ENCODE measurements at places on chromosomes 5 and 9. TPM values are rescaled to one million over a fixed set of nuclear protein-coding genes. Genes with fewer than 3 reads are reported as not detected.

DNA sequence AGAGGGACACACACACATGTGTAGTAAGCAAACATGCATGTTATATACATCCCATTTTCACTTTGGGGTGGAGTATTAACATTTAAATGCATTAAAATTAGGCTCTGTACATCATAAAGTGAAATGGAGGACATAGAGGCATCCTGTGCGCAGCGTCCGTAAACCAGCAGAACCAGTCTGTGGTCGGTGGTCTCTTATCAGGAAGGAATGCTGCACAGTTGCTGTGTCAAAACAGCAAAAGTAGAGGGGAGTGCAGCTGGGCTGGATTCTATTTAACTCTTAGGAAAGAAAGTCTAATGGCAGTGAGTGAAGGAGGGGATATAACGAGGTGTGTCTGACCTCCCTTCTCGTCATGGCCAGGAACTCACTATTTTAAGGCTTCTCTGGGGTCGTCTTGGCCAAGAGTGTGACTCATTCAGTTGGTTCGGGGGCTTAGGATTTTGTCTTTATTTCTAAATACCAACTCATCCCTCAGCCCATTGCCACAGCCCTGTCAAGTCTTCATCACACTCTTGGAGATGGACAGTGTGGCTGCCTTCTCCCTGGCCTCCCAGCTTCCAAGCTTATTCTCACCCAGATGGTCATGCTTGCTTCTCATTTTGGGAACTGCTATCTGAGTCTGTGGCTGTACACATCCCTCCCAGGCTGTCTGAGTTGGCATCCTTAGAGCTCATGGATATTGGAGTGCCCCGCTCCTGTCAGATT is 20.1 kb upstream of the CXCL14 start:
- DNase-seq: no peak

FGF10 gene
- polyA plus RNA-seq: 8.6 TPM

CNTNAP3B gene
- polyA plus RNA-seq: 18.6 TPM

INSL4 gene
- not detected for polyA plus RNA-seq

BTNL3 gene
- polyA plus RNA-seq: 0.10 TPM

GRCh38 chr5:72622170-72622760 is 115.1 kb upstream of the ZNF366 start:
- no peak for DNase-seq

ITGA1 gene
- polyA plus RNA-seq: 65.2 TPM

ATP6V1G1 gene
- 243 TPM for polyA plus RNA-seq

TMEM171 gene
- 3.2 TPM for polyA plus RNA-seq

C9orf43 gene
- 0.91 TPM for polyA plus RNA-seq

ATG10 gene
- polyA plus RNA-seq: 11.5 TPM

DNA sequence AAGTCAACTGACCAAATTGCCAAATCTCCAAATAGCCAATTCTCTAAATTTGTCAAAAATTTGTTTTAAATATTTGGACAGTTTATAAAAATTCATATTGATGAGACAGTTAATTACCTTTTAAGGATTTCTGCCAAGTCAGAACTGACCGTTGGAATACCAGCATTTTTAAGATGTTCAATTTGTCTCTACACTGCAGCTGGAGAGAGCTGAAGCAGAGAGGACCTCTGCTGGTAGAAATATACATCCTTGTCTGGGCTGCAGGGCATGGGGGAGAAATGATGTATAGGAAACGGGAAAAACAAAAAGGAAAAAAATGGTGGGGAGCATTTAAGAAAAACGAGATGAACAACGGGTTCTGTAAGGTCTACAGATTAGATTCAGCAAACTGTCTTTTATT is 16.8 kb downstream of the NR6A1 start:
- no peak for DNase-seq

HACD4 gene
- polyA plus RNA-seq: 3.5 TPM

GADD45G gene
- 5.8 TPM for polyA plus RNA-seq

DNA sequence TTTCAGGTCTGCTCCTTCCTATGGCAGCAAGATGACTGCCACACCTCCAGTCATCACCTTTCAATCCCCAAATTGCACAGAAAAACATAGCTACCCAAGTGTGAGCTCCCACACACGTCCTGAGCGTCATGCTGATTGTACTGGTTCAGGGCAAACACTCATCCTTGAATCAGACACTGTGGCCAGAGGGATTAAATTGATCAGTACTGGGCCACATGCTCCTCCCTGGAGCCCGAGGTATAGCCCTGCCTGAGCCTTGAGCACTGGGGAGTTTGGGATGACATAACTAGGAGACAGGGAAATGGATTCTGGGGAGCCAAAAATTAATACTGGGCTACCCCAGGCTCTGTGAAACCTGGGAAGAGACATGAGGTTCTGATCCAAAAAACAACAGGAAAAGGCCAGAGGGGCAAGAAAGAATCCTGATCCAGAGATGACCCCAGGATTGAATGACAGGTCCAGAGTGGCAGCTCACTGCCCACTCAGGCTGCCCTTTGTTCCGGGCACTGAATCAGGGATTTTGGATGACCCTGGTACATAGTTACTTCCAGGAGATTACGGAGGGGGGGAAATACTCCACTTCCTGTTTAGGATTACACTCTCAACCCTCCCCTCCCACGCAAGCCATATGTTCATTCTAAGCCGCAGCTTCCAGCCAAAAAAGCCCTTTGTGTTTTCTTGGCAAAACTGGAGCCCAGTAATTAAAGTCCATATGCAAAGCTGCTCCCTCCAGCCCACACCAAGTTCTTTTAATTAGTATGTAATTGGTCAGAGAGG is 141.6 kb upstream of the SPRY4 start:
- DNase-seq: no peak

C5orf52 gene
- polyA plus RNA-seq: not detected

DNA sequence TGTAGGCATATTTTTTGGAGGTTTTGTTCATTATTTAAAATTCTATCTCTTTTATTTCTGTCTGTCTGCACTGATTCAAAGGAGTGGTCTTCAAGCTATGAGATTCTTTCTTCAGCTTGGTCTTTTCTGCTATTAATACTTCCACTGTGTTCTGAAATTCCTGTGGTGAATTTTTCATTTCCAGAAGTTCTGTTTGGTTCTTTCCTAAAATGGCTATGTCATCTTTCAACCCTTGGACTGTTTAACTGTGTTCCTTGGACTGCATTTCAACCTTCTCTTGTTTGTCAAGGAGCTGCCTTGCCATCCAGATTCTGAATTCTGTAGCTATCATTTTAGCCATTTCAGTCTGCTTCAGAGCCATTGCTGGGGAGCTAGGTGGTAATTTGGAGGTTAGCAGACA is 76.3 kb downstream of the CERT1 start:
- DNase-seq: no peak

- no peak for DNase-seq
Measured at GRCh38 chr5:80835128-80835527, 125.0 kb upstream of the RASGRF2 start.

F12 gene
- polyA plus RNA-seq: 13.4 TPM

- DNase-seq: no peak
Measured at GRCh38 chr5:126829098-126829497, 52.2 kb downstream of the LMNB1 start.

GRCh38 chr9:75065510-75065909 is 22.4 kb downstream of the NMRK1 start:
- no peak for DNase-seq

TRAF1 gene
- polyA plus RNA-seq: 5.9 TPM

DNA sequence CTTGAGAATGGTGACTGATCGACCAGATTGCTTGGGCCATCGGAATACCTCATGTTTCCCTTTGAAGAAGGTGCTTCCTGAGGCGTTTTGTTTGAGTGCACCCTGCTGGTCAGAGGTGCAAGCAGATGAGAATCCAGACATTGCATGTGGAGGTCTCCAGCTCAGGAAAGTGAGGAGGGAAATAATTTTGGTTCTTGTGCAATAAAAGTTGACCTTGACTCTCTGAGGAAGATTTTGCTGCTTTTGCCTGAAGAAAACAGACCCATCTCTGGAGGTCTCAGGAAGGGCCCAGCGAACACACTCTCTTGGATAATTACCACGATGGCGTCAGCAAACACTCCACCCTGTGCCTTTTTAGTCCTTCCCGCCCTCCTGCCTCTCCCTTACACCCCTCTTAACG is 69.7 kb downstream of the GRAMD2B start:
- DNase-seq: no peak

OLFM1 gene
- 3.6 TPM for polyA plus RNA-seq

SPATA9 gene
- polyA plus RNA-seq: 1.6 TPM

STXBP1 gene
- polyA plus RNA-seq: 36.9 TPM

ZCCHC10 gene
- polyA plus RNA-seq: 33.2 TPM

GRCh38 chr9:459491-460444 is 245.1 kb downstream of the DOCK8 start:
- no peak for DNase-seq

- DNase-seq: no peak
Measured at GRCh38 chr5:42599106-42599505, 157.5 kb upstream of the CCDC152 start.

DNA sequence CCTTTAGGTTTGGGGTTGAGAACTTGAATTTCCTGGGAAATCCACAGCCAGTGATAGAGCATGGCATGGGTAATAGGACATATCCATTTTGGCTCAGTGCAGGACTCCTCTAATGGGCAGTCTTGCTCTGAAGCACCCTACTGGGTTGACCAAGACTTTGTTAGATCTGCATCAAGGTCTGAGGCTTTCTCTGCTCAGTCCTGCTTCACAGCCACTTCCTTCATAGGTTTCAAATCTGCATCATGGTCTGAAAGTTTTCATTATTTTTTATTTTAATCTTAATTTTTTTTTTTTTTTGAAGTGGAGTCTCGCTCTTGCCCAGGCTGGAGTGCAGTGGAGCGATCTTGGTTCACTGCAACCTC is 36.5 kb downstream of the KIF2A start:
- no peak for DNase-seq

- DNase-seq: no peak
Measured at GRCh38 chr5:2683720-2684119, 67.8 kb downstream of the IRX2 start.

DNA sequence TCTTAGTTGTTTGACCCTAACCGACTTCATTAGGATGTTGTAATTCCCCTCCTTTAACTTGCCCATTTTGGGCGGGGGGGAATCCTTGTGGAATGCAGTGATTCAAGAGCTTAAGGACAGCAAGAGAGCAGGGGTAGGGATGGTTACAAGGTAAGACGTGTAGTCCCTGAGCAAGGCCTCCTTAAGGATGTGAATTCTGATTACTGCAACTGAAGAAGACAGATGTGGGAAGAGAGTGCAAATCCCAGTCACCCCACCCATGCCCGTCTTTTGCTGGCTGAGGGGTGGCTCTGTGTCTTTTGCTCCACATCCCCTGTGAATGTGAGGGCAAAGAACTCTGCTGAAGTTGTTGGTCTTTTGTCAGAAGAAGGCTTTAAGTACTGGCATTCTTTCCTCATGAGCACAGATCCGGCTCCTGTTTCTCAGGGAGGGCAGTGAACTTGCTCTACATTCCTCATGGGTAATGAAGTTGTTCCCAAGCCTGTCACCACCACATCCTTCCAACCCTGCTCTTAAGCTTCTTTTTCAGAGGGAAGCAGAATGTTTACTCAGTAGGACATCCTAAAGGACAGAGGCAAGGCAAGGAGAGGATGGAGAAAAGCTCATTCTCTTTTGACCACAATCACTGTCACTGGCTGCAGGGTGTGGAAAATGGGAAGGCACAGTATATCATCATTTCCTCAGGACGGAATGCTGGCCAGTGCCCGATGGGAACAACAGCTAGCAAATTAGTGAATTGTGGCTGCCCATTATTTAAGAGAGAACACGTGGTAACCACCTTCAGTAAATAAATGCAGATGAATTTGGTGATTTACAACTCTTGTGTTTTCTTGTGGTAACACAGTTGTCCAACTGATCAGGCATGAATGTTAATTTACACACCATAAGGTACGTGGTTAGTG is 61.5 kb downstream of the RAI14 start:
- no peak for DNase-seq

CBY3 gene
- 1.4 TPM for polyA plus RNA-seq

GRCh38 chr5:89968958-89969381 is 440.6 kb downstream of the CETN3 start:
- no peak for DNase-seq

TRIM7 gene
- polyA plus RNA-seq: 0.43 TPM

FIBCD1 gene
- not detected for polyA plus RNA-seq
